Stimulated activated CD8-positive, alpha-beta memory T cell treated with anti-CD3 and anti-CD28 coated beads, Interleukin-2, amount 100 ng/mL, for 48 hours (primary cell): ENCODE measurements at places on chromosomes 13 and 19.

- DNase-seq = no peak
Observed at GRCh38 chr19:11151181-11151580, 4.4 kb downstream of the SPC24 start.

DNA sequence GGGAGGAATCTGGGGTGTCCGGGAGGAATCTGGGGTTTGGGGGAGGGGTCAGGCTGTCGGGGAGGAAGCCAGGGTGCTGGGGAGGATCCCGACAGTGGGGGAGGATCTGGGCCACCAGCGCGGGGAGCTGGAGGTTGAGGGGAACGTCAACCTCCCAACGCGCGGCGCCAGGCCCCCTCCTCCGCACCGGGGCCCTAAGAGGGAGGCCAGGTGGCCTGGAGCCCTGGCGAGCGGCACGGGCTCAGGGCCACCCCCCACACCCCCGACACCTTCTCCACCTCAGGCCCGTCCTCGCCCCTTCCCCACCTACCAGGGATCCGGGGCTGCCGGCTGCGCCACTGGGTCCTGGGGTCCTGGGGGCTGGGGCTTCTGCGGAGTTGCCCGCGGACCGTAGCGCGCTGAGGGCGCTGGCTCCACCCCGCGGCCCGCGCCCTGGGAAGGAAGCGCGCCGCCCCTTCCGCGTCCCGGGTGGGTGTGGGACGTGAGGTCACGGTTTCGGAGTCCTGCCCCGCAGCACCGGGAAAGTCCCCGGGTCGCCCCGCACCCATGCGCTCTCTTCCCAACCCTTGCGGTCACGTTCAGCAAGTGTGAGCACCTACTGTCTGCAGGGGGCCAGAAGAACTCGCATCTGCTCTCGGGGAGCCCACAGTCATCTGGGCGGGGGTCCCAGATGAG, at the start of gene TICAM1:
TICAM1 (minus strand) TSS at position 409 of the 675 bp plus-strand sequence. CDS start 13,335 bp downstream, outside the sequence.
- peak; percentile 68 for DNase-seq

DNA sequence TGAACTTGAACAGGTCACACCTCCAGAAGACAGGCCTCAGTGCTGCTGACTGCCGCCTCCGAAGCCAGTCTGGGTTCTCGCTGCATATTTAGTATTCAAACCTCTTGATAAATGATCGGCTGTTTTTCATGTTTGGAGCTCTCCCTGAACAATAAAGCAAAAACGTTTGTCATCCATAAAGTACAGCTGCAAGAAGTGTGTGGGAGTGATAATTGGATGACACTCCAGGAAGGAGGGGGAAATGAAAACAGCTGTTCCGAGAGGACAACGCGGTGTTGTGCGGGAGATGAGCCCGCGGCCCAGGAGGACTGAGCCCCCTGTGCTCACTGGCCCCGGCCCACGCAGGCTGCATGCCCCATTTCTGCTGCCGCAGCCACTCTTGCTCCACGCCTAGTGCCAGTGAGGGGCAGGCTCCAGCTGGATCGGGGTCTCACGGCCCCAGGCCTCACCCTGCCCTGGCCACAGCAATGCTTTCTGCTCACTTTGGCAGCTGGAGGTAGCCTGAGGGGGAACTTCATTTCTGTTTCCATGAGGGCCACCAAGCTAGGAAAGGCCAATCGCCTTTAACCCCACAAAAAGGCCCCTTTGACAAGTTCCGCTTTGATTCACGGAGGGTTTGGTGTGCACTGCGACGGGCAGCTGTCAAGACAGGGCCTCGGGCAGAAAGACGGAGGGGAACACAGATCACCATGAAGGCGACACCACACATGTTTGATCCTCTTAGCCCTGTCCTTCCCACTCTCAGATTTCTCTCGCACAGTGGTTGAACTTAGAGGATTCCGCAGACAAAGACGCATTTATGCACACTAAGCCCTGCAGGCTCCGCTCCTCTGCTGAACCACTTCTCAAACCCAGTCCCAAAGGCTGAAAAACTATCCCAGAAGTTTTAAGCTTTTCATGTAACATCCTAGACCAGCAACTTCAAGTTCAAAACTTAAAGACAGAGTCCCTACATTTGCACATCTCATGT, 537.6 kb downstream of the EFNB2 start:
- no peak for DNase-seq

DNA sequence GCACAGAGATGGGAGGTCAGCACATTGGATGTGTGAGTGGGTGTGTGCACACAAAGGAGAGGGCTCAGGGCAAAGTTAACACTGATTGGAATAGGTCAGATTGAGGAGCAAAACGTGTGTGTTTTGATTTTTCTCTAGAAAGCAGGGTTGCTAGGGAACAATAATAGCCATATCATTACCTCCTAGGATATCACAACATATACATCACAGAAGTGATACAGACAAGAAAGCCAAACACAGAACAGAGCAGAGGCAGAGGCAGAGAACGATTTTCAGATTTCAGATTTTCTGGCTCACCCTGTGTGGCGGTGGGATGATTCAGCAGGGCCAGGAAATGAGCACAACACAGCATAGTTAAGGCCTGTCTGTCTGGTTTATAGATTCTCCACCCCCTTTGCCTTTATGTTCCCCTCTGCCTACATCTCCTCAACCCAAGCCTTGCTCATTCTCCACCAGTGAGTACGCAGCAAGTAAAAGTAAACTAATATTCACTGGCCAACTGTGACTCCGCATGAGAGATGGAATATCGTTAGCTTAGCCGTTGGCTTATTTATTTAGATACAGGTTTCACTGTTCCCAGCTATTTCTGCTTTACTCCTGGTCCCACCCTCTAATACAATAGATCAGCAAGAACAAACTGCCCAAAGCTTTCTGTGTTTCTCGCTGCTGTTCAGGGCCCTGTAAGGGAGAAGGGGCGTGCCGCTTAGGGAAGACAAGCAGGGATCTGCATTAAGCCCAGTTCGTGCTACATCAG, 182.7 kb upstream of the TSC22D1 start:
- peak; percentile 4 for DNase-seq

DNA sequence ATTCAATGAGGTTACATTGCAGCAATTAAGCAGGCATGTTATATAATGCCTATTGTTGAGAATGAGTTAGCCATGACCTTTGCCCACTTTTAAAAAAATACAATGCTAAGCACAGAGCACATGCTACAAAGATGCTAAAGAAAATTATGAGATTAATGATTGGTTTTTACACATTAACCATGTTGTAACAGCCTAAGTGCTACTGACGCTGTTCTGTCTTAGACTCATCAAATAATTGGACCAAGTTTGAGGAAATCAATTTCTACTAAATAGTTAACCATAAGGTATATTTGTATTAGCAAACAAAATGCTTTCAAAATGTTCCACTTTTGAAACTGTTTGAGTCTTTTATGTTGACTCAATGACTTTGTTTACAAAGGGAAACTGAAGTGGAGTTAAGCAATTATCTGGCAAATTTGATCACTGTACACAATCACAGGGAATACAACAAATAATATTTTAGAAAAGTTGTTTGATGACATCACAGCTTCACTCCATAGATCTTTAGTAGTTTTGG, 14.3 kb downstream of the MIR17HG start:
- no peak for DNase-seq

DNA sequence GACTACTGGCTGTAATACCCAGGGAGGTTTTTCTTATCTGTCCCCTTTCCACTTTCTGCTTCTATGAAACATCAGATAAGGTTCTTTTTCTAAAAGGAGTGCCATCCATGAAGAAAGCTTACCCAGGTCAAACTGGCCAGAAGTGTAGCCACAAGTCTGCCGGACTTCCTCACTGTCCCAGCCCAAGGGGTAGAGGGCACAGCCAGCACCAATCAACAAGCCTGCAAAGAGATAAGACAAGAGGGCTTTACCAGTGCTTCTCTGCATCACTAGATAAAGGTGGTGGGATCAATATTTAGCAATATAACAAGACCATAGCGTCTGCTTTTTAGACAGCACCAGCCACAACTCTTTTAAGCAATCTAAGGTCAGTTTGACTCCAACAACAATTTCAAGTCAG, 224.7 kb downstream of the LHFPL6 start:
- no peak for DNase-seq

DNA sequence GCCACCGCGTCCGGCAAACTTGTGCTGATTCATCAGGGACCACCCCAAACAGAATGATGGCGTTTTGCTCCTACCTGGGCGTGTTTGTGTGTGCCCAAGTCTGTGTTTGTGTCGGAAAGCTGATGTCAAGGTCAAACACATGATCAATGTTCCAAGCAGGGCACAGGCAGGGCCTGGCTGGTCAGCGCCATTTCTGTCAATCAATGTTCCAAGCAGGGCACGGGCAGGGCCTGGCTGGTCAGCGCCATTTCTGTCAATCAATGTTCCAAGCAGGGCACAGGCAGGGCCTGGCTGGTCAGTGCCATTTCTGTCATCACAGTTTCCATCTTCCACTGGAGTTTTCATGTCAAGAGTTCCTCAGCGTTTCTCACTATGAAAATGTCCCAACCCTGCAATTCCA, 14.9 kb upstream of the GRTP1 start:
- no peak for DNase-seq

GRCh38 chr13:90533866-90534265, 813.6 kb upstream of the MIR17HG start:
- DNase-seq = no peak
